ENCODE measurements at places on chromosomes 3 and 15.
A peak's percentile ranks its signal among the peaks of the same experiment; 100 is the strongest.

DNA sequence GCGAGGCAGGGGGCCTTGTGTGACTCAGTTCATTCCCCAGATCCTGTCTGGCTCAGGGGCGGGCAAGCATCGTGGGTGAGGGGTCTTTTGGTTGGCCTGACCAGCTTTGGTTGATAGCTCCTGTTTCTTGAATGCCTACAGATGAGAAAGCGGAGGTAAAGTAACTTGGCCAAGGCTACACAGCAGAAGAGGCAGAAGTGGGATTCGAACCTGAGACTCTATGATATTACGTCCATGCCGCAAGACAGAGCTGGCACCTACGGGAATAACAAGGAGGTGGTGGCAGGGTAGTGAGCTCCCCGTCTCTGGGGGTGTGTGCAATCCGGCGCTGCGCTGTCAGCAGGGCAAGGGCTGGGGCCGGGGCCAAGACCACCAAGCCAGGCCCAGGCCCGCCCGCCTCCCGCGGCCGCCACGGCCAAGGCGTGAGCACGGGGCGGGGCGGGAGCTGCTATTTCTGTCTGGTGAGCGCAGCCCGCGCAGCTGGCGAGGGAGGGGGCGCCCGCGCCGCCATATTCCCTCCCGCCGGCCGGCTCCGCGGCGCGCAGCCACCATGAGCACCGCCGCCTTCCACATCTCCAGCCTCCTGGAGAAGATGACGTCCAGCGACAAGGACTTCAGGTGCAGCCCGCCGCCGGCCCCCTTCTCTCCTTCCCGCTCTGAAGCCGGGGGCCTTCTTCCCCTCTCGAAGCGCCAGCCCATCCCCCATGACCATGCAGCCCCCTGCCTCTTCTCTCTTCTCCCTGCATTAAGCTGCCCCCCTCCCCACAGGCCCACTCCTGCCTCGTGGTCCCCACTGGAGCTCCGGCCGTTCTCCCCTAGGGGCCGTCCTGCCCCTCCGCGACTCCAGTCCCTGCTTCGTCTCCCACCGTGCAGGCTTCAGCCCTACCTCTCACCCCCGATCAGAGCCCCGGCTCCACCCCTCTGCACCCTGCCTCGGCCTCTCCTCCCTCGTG, at the start of gene CAND2:
Gene CAND2, plus strand, starts transcription at position 510 of the 953 bp plus-strand sequence. Its CDS starts 41 bp downstream, at position 551.
- DNase-seq: peak; percentile 52

GRCh38 chr3:4411236-4411635, 55.8 kb downstream of the SUMF1 start:
- DNase-seq: no peak

DNA sequence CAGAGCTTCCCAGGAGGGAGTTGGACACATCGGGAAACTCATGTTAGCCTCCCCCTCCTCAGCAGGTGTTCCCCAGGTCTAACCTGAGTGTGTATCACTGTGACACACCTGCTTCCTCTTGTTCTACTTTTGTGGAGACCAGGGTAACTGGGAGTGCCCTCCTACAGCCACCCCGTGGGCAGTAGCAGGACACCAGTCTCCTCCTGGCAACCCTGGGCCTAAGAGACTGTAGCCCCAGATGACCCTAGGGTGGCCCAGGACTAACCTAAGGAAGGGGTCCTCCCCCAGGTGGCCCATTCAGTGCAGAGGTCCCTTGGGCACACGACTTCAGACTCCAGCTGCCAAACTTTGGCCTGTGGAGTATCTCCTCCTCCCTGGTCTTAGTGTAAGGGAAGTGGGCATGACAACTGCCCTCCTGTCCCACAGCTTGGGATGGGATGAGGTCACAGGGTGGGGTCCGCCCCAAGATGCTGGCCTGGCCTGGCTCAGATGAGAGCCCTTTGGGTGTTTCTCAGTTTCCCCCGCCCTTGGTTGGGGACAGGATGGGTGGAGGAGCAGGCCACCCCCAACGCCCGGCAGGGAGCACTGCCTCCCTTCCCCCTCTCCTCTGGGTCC, 4.8 kb downstream of the CSK start:
- DNase-seq: no peak

DNA sequence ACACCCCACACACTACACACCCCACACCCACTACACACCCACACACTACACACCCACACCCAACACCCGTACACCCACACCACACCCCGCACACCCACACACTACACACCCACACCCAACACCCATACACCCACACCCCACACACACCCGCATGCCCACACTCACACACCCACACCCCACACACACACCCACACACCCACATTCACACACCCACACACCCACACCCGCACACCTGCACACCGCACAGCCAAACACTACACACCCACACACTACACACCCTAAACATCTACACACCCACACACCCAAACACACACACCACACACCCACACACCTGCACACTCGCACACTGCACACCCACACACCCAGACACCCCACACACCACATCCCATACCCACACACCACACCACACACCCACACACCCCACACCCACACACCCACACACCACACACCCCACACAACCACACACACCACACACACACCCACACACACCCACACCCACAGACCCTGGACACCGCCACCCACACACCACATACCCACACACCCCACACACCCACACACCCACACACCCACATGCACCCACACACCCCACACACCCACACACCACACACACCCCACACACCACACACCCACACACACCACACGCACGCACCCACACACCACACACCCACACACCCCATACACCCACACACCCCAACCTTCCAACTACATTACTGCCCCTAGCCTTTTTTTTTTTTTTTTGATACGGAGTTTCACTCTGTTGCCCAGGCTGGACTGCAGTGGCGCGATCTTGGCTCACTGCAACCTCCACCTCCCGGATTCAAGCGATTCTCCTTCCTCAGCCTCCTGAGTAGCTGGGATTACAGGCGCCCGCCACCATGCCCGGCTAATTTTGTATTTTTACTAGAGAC, 16.9 kb downstream of the CEP19 start:
- DNase-seq: no peak

DNA sequence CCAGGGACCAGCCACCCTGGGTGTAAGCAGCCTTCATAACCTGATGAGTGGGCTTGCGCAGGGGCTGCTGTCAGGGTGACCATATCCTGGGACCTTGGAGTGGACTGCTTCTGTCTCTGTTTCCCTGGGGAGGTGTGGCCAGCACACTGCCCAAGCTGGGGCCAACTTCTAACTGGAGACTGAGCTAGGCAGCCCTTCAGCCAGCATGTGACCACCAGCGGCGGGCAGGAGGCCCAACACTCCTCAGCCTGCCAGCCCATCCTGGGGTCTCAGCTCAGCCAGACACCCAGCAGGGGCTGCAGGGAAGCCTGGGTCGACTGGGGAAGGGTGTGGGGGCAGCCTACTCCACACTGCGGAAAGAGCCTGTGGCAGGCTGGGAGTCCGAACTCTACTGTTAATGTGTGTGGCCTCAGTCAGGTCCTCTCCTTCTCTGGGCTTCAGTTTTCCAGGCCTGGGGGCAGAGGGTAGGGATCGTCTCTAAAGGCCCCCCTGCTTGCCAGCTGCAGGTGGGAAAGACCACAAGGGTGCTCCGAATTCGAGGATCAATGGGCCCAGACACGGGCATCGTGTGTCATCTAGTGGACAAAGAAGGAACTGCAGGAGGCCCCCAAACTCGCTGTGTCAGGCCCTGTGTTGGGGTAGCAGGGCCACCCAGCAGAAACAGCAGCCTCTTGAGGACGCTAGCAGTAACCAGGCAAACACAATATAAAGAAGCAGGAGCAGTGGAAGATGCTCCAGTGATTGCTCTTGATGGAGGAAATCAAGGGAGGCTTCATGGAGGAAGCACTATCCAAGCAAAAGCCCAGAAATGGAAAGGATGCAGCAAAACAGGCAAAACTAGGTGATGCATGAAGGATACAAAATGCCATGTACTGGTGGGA, 2.0 kb upstream of the SEMA3G start:
- DNase-seq: peak; percentile 72

DNA sequence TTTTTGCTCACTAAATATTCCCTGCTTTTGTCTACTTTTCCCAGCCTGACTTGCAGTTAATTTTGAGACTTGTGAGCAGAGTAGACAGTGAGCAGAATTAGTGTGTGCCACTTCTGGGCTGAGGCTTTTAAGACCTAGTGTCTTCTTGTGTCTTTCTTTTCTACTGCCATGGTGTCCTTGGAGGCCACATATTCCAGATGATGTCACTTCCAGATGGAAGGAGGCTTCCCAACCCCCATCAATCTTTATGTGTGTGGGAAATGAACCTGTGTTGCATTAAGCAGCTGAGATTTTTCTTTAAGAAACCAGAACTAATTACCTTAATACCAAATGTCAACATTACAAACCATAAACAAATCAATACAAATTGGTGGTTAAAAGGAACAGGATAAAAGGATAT, 774.7 kb upstream of the ROBO1 start:
- DNase-seq: no peak

GRCh38 chr3:144018776-144019175, 47.2 kb downstream of the DIPK2A start:
- DNase-seq: peak; percentile 85

DNA sequence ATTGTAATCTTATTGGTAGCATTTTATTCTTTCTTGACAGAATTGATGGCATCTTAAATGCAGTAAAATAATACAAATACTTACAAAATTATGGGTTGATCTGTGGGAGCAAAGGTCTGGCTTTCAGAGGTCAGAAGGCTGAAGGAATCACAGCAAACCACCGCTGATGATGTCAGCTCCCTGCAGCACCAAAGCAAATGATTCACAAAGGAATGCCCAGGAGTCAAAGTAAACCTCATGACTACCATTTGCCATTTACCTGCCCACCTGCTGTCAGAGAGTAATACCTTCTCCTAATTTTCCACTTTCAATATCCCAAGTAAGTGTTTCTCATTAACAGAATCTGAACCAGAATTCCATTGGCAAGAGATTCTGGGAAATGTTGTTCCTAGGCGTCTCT, 46.1 kb downstream of the CPA3 start:
- DNase-seq: peak; percentile 53

- DNase-seq: peak; percentile 85
These were observed 203.2 kb downstream of the CGGBP1 start for GRCh38 chr3:87855616-87856015.

DNA sequence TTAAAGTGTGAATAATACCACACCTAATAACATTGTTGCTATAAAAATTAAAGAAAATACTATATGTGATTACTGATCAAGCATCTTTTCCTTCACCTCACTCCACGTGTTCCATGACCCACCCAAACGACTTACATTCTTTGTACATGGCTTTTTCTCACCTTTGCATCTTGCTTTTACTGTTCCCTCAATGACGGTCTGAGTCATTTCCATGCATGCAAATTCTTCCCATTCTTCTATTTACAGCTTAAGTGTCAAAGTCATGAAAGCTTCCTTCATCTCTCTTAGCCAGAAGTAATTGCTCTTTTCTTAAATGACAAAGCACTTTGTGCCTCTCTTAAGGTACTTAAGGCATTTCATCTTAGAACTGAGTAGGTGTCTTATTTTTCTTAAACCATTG, 64.0 kb downstream of the GREM1 start:
- DNase-seq: peak; percentile 39

- DNase-seq: peak; percentile 30
These were observed 36.9 kb upstream of the SNRK start for GRCh38 chr3:43249405-43249804.

- no peak for DNase-seq
These were observed 11.1 kb upstream of the THUMPD3 start for GRCh38 chr3:9351709-9352126.

- DNase-seq: no peak
These were observed 8.0 kb downstream of the RNU5B-1 start for GRCh38 chr15:65312400-65312916.

DNA sequence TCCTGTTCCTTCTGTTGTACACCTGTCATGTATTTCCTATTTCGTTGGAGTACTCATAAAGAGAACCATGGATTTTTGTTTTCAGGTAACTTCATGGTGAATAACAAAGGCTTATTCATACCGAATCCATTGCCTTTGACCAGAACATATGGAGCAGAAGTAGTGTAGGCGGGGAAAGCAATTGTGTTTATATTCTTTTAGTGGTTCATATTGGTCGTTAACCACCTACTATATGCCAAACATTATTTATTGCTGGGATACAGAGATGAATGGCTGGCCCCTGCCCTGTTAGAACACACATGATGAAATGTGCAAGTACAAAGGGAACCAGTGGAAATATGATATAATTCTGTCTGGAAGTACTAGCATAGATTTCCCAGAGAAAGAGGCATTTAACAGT, 9.8 kb downstream of the RPUSD2 start:
- DNase-seq: no peak

DNA sequence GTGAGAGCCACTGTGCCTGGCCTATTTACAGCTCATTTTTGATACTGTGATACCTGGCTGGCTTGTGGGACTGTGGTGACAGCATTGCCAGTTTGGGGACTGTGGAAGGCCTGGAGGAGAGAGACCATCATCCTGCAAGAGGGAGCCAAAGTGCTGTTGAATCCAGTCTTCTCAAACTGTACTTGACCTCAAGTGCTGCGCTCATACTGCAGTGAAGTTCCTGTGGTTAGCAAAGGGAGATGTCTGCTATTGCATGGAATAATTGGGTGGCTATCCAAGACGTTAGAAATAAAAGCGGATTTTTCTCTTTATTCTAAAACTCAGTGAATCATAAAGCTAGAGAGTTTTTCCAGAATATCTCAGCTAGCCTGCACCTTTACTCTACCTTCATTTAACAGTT, 83.4 kb downstream of the CCK start:
- no peak for DNase-seq

DNA sequence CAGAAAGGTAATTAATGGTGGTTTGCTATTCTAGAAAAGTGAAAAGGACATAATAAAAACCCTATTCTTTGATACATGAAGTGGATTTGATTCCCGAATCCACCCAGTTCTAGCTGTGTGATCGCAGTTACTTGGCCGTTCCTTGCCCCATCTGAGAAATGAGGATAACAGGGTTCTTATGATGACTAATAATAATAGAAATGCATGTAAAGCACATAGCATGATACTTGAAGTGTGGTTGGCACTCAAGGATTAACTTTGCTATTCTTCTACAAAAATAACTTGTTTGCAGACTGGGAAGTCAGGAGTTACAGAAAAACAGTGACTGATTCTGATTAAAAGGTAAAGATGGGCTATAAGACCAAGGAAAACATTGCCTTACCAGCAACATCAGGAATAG, 26.8 kb downstream of the PARL start:
- no peak for DNase-seq

Data from ELR (cell line).